ENCODE measurements at places on chromosomes 1 and 21. TPM values are rescaled to one million over a fixed set of nuclear protein-coding genes. Genes with fewer than 3 reads are reported as not detected.
A peak's percentile ranks its signal among the peaks of the same experiment; 100 is the strongest.

DNA sequence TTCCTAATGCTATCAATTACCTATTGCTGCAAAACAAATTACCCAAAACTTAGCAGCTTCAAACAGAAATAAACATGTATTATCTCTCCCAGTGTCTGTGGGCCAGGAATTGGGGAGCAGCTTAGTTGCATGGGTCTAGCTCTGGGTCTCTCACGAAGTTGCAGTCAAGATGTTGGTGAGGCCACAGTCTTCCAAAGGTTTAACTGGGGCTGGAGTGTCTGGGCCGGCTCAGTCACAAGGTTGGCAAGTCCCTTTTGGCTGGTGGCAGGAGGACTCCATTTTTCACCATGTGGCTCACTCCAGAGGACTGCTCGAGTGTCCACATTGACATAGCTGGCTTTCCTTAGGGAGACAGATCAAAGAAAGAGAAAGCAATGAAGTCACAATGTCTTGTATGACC is 5.0 kb upstream of the LRP8 start:
- no peak for DNase-seq

DNA sequence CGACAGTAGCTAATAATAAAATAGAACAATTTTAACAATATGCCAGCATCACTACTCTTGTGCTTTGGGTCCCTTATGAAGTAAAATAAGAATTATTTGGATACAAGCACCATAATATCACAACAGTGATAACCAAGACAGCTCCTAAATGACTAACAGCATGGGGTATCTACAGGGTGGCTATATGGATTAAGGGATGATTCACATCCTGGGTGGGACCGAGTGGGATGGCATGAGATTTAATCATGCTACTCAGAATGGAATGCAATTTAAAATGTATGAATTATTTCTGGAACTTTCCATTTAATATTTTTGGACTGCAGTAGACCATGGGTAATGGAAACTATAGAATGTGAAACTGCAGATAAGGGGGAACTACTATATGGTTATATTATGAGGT is 28.1 kb upstream of the B3GALNT2 start:
- DNase-seq, result no peak

NPR1 gene
- total RNA-seq, result 279 TPM

- DNase-seq, result no peak
These were observed 120.6 kb downstream of the DNM3 start for GRCh38 chr1:171961861-171962260.

GRCh38 chr21:42360317-42360716 is 6.0 kb downstream of the TFF1 start:
- no peak for DNase-seq

DNA sequence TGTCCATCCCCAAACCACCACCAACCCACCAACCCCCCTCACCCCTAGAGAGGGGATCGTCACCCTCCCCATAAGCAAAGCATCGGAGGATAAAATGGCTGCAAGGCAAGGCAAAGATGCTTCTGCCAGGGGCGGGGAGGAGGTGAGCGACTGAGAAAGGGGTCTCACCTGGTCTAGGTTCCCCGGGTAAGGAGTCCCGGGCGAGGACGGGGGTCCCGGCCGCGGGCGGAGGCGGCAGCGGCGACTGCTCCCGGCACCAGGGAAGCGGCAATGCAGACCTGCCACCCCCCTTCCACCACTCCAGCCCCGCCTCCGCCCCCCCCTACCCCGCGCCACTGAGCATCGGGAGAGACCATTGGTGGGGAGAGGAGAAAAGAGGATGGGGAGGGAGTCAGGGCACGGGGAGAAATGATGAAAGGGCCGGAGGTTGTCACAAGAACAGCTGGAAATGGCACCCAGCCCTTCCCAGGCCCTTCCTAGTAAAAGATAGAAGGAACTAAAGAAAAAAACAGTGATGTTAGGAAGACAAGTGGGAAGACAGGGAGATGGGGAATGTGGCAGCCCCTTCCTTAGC is at the start of gene SV2A:
TSS of gene SV2A (minus strand) at position 274 of the 574 bp plus-strand sequence. CDS start 4,004 bp downstream, outside the sequence.
- peak; percentile 36 for DNase-seq

GRCh38 chr1:94209425-94209824 is 28.0 kb downstream of the ARHGAP29 start:
- no peak for DNase-seq

DNA sequence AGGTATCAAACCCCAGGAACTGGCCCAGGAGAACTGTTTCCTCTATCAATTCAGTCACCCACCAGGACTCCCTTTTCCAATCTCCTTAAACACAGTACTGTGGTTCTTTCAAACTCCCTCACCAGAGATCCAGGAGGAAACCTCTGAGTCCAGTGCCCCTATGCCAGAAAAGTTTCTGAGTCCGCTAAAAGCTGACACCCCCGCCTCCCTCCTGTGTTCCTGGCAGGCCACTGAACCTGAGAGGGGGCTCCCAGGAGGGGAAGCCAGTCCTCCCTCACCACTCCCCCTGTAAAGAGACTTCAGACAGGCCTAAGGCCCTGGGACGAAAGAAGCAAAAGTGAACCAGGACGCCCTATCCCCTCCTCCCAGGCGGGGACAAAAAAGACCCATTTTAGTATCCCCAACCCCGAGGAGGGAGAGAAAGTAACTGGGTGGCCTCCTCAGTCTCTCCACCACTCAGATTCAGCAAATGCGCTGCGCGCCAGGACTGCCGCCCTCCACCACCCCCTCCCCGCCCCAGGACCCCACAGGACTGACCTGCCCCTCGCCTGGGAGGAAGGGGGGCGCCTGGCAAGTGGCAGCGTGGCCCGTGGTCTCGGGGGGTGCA is 624 bp downstream of the SLC41A1 start:
- no peak for DNase-seq

GRCh38 chr21:33109574-33110339 is 39.8 kb downstream of the OLIG1 start:
- DNase-seq, result no peak

DNA sequence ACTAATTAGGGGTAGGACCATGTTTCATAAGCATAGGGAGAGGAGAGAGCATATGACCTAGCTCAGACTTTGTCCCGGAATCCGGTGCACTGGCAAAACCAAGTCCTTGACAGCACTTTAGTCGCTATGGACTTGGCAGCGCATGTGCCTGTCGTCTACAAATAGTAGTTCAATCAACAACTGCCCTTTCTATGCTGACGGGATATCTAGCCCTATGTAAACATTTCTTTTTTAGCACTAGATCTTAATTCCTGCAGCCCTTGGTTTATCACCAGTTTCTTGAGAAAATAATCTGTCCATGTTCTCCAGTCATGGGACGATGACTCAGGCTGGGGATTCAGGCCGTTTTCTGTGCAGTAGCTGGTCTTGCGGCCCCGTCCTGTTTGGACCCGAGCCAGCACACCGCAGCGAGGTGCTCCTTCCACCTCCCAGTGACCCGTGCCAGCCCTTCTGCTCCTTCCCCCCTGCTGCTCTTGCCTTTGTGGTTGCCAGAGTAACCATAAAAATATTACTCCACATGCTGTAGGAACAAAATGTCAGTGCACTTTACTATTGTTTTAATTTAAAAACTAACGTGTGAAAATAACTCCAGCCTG is 8.6 kb upstream of the MT1HL1 start:
- peak; percentile 89 for DNase-seq

DNA sequence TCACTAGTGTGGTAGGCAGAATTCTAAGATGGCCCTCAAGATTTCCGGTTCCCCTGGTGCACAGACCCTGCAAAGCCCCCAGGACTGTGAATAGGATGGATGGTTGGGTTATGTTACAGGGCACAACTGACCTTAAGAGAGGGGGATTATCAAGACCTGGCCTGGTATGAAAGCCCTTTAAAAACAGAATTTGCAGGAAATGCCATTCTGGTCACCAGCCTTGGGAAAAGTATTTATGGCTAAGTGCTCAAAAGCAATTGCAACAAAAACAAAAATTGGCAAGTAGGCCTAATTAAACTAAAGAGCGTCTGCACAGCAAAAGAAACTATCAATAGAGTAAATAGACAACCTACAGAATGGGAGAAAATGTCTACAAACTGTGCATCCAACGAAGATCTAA is 144.7 kb upstream of the EDN2 start:
- DNase-seq, result no peak

- no peak for DNase-seq
These were observed 25.7 kb downstream of the CAMK1G start for GRCh38 chr1:209609041-209609790.

- DNase-seq, result no peak
These were observed 61.1 kb downstream of the UMODL1 start for GRCh38 chr21:42132183-42132582.

FAM72B gene
- 0.42 TPM for total RNA-seq

GRCh38 chr1:205344066-205344928 is 12.4 kb downstream of the KLHDC8A start:
- no peak for DNase-seq

KRTAP10-6 gene
- not detected for total RNA-seq

GRCh38 chr1:17558541-17558940 is 19.0 kb downstream of the ARHGEF10L start:
- DNase-seq, result no peak

DNA sequence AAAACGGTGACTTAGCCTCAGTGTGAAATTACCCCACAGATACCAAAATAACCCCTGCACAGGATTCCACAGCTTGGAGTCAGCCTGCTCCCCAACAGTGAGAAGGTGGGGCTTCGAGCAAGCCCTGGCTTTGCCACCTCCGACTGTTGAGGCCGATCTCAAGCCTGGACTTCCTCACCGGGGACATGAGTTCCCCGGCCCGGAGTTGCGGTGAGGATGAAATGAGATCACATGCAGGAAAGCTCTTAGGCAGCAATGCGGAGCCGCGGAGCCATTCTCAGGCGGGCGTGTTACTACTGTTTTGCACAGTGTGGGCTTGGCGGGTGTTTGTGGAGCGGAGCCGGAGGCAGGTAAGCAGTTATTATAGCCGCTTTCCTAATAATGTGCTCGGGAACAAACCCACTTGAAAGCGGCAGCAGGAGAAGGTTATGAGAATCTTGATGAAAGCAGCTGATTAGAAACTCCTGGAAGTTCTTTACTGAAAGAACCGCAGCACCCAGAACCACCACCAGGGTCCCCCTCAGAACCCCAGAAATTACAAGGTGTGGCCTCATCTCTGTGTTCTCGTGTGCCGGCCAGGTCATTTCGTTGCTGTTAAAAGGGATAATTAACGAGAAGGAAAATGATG is 3.9 kb upstream of the CLSTN1 start:
- DNase-seq, result no peak

All from thoracic aorta (tissue), 2 donors.